ENCODE measurements at places on chromosomes 6 and 20. TPM values are rescaled to one million over a fixed set of nuclear protein-coding genes. Genes with fewer than 3 reads are reported as not detected.

The THBS2 gene
- not detected for total RNA-seq

The TAPBP gene
- total RNA-seq = 179 TPM

The ETV7 gene
- 0.51 TPM for total RNA-seq

The ITPA gene
- 56.3 TPM for total RNA-seq

The SERAC1 gene
- 4.2 TPM for total RNA-seq

The RIN2 gene
- total RNA-seq = not detected

The CLPSL2 gene
- not detected for total RNA-seq

The TGM3 gene
- total RNA-seq = not detected

The ARMC12 gene
- total RNA-seq = 1.1 TPM

The SFT2D1 gene
- 39.0 TPM for total RNA-seq

The FBXO9 gene
- 40.8 TPM for total RNA-seq

The FNDC11 gene
- 0.23 TPM for total RNA-seq

The PACRG gene
- not detected for total RNA-seq

The SLC22A7 gene
- not detected for total RNA-seq

The NTSR1 gene
- total RNA-seq = not detected
